Stimulated activated CD4-positive, alpha-beta T cell treated with anti-CD3 and anti-CD28 coated beads, Interleukin-12 subunit alpha, Interleukin-12 subunit beta, amount 100 ng/mL, for 4 hours (primary cell): ENCODE measurements at places on chromosomes 5 and 9.

- DNase-seq, result no peak
Observed at GRCh38 chr5:135396459-135397055, 2.5 kb downstream of the MACROH2A1 start.

DNA sequence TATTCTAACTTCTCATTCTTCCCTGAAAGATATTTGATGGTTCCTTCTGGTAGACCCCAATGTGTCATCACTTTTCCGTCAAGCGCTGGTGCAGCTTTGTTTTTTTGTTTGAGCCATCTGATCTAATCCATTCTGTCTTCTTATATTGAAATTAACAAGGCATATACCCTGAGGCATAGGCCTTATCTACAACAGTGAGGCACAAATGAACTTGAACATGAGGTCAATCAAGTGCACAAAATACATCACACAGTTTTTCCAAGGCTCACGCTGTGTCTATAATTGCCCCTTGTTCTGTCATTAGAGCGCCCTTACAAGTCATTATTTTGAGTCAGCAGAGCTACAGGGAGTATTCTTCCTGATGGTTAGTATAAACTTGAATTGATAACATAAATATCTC, 406.6 kb downstream of the MAT2B start:
- no peak for DNase-seq

DNA sequence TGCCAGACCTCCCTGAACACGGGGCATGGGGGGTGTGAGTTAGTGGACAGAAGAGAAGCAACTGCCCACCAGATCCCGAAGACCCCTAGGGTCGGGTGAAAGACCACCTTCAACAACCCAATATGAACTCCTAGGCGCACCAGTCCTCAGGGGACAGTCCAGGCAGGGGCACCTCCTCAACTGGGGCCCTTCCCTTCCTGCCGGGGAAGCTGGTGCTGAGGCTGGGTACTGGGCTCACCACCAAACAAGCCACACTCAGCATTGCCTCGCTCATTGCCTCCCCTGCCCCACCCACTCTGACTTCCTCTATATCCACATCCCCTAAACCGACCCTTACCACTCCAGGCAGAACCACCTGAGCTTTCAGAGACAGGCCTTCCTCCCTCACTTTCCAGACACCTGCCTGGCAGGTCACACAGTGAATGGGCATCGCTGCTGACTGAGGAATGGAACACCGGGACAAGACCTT, 42.5 kb downstream of the SEMA4D start:
- no peak for DNase-seq

DNA sequence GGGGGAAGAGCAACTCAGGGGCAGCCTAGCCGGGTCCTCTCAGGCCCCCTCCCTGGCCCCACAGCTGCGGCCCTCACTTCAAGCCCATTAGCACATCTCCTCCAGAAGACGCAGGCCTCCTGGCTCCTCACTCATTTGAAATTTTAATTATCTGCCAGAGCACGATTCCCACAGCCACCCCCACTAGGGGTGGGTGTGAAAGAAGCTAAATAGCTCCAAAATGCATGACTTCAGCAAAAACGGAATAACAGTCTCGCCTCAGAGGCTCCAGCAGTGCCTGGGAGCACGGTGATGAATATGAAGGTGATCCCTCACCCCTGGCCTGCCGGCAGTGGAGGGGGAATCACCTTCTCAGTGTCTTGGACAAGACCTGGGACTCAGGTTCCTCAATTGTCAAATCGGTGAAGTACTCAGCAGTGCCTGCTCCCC, 61.1 kb upstream of the HRH2 start:
- DNase-seq, result no peak

DNA sequence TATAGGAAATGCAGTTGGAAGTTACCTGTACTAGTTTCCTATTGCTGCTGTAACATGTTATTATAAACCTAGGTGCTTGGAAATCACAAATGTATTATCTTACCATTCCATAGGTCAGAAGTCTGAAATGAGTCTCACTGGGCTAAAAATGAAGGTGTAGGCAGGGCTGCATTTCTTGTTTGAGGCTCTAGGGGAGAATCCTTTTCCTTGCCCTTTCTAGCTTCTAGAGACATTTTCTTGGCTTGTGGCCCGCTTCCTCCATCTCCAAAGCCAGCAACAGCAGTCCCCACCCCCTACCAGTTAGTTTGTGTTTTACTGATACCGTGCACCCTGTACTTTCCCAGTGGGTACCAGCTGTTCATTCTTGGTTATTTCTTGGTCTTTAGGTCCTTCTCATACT, 153.3 kb downstream of the SLF1 start:
- no peak for DNase-seq

- DNase-seq, result no peak
Observed at GRCh38 chr9:95480346-95480745, 36.4 kb downstream of the PTCH1 start.

- DNase-seq, result no peak
Observed at GRCh38 chr5:149422366-149423048, 43.4 kb upstream of the IL17B start.

DNA sequence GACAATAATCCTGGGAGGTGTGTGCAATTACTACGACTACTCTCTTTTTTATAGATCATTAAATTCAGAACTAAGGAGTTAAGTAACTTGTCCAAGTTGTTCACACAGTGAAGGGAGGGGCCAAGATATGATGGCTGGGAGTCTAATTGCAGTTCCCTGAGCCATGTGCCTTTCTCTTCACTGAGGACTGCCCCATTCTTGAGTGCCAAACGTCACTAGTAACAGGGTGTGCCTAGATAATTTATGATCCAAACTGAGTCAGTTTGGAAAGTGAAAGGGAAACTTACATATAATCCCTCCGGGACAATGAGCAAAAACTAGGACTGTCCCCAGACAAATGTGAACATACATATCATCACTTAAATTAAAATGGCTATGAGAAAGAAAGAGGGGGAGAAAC, 20.2 kb downstream of the IL7R start:
- no peak for DNase-seq

DNA sequence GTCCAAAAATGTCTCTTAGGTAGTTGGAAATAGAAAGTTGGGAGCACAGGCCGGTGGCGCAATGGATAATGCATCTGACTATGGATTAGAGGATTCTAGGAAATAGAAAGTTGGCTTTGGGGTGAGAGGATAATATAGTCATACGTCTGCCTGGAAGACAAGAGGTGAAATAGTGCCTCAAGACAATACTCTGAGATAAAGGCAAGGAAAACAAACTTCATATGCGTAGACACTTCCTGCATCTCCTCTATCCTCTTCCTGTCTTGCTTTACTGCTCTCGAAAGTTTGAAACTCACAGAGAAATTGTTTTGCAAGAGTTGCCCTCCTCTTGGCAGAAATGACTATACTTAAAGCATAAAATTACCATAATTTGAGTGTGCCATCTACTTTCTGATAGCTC, 153.2 kb upstream of the FBXL7 start:
- no peak for DNase-seq

DNA sequence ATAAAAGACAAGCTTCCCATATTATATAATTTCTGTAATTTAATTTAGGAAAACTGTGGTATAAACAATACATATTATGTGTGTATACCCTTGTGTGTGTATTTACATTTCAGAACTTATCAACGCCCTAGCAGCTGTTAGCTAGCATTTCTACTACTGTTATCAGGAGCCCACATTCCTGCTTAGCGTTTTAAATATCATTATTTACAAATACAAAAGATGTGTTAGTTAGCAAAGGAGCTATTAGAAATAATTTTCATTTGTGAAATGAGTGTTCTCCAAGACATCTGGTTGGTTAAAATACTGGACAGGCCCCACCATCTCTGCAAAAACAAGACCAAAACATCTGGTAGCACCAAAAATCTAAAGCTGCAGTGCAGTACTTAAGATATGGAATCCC, 48.0 kb downstream of the EPB41L4A start:
- DNase-seq, result no peak

DNA sequence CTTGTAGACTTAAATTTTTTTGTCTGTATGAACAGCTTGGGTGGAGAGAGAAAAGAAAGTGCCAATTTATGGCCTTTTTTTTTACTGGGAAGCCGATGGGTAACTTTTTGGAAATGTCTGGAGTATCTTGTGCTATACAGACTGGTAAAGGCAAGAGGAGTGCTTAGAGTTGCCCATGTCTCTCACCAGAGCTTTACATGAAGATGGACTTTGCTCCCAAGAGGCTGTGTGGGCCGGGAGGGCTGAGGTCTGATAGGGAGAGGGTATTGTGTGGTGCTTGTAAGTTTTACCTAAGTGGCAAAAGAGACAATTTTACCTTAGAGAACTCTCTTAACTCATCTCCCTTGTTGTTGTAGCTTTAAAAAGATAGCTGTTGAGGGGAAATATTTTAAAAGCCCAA, 203.2 kb downstream of the SEMA6A start:
- DNase-seq, result no peak

- no peak for DNase-seq
Observed at GRCh38 chr9:8856396-8857067, 1057.0 kb upstream of the DMAC1 start.

GRCh38 chr9:96523374-96523773, 73.4 kb downstream of the HABP4 start:
- DNase-seq, result no peak

GRCh38 chr5:181063514-181063913, 23.4 kb downstream of the BTNL9 start:
- DNase-seq, result no peak

GRCh38 chr9:94801681-94802080, 75.2 kb downstream of the AOPEP start:
- no peak for DNase-seq

- DNase-seq, result no peak
Observed at GRCh38 chr5:178103612-178104011, 9.7 kb upstream of the N4BP3 start.

DNA sequence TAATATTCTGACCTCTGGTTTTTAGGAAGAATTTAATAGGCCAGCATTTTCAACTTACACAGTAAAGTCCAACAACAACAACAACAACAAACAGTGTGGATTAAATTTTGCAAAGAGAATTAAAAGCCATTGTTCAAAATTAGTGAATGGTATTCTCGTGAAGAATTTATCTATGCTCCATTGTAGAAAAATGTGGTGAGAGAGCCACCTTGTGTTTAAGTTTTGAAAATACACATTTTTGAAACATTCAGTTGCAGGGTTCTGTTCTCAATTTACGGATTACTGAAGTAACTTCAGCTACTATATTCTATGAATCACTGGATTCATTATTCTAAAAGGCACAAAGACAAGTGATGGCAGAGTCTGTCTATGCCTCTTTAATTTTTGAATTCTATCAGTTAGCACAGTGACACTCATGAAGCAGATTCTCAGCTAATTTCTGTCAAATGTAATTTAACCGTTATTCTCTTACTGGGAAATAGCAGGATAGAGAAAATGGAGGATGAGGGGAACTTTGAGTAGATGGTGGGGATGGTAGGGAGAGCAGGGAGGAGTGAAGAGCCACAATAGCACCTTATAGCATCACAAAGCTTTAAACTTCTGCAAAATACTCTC, 11.0 kb downstream of the CCDC152 start:
- DNase-seq, result no peak

DNA sequence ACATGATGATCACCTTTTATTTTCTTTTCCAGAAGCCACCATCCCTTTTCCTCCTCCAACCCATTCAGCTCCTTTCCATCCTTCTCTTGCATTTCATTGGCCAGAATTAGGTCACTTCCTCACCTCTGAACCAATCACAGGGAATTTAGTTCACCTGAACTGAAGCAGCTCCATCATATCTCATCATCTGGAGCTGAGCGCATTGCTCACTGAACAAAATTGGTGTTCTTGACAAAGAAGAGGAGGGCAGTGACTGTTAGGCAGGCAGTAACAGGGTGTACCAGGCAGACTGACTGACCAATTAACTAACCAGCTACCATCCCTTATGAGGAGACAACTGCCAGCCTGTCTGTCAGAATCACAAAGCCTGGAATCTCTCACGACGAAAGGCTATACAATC, 1.8 kb upstream of the ZNF354A start:
- DNase-seq, result no peak

- peak; percentile 67 for DNase-seq
Observed at GRCh38 chr9:114291064-114291474, 31.8 kb upstream of the ORM1 start.

GRCh38 chr9:135925496-135926133, 18.3 kb upstream of the CAMSAP1 start:
- DNase-seq, result peak; percentile 64

DNA sequence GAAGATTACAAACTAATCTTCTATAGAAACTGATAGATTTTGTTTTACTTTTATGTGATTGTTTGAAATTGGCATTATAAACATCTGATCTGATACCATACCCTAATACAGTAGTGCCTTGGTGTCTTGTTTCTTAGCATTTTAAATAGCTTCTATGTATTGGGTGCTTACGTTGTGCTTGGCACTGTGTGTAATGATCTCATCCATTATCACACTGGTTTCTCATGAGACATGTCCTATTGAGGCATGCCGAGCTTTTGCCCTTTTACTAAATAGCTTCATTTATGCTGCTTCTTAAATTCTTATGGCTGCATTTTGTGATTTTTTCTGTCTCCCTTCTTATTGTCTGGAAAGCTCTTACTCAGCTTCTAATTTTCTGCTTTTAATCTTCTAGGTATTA, 48.2 kb upstream of the TLR4 start:
- DNase-seq, result no peak

DNA sequence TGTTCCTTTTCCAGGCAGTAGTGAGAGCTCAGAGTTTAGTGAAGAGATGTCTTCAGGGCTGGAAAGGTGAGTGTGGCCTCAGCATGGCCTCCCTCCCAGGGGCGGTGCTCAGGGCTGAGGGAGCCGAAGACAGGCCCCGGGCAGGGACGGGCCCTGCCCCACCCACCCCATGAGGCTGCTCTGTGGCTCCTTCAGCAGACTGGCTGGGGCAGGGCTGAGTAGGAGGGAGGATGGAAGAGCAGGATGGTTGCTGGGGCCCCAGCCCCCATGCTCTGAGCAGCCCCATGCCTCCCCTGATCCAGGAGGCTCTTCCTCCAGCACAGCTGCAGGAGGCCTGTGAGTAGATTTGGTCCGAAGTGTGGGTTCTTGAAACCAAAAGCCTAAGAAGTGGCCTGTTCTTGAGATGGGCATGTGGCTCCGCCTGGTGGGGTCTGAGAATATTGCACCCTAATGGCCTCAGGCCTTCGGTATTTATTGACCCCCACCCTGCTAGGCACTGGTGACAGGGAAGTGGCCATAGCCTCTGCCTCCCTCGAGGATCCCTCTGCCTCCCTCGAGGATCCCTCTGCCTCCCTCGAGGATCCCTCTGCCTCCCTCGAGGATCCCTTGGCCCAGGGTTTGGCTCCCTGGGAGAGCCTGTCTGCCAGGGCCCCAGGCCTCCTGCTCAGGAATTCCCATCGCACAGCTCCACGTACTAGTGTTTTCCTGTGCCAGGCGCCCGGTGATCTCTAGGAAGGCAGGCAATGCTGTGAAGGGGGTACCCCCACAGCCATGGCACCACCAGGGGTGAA, 65.4 kb upstream of the GARNL3 start:
- peak; percentile 75 for DNase-seq

DNA sequence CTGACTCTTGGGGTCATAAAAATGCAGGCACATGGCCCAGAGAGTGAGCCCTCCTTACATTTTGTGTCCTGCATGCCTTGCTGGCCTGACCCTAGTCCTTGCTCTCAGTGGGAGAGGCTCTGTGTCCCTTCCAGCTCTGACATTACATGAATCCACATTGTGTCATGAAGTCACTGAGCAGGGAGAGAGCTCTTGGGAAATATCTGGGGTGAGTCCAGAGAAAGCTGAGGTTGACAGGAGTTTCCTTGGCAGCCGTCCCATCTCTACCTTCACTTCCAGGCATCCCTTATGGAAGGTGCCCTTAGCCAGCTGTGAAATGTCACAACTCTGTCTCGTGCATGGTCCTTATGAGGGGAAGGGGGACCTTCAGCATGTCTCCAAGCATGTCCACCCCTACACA, 41.0 kb downstream of the FAT2 start:
- DNase-seq, result no peak
